Activated CD4-positive, alpha-beta memory T cell treated with anti-CD3 and anti-CD28 coated beads for 36 hours (primary cell): ENCODE measurements at places on chromosomes 1 and 21.

GRCh38 chr1:43924516-43924915, 9.1 kb upstream of the ARTN start:
- DNase-seq = no peak

GRCh38 chr1:245704341-245704740, 549.6 kb downstream of the KIF26B start:
- DNase-seq = no peak

DNA sequence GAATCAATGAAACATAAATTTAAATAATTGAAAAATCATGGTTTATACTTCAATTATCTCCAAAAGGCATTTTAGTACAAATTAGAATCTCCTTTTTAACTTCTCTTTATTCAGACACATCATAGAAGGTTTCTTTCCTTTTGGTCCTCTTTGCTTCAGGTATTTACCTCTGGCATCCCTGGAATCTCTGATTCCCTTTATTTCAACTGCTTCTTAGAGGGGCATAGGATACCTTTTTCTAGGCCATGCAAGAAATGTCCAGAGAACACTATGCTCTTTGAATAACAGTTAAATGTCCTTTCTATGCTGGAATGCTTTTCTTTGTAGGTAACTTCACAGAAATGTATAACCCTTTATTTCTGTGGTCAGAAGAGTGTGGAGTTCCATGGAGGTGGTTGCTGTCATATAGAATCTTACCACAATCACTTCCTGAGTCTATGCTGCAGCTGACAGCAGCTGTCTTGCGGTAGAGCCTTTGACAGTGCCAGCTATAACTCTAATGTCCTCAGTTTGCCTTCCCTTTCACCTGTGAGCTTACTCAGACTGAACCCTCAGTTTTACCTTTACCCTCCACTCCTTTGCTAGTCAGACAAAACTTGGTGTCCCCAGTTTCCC, 8.6 kb downstream of the LAMC2 start:
- DNase-seq = peak; percentile 40

GRCh38 chr1:11786168-11786567, 19.6 kb downstream of the MTHFR start:
- DNase-seq = no peak

DNA sequence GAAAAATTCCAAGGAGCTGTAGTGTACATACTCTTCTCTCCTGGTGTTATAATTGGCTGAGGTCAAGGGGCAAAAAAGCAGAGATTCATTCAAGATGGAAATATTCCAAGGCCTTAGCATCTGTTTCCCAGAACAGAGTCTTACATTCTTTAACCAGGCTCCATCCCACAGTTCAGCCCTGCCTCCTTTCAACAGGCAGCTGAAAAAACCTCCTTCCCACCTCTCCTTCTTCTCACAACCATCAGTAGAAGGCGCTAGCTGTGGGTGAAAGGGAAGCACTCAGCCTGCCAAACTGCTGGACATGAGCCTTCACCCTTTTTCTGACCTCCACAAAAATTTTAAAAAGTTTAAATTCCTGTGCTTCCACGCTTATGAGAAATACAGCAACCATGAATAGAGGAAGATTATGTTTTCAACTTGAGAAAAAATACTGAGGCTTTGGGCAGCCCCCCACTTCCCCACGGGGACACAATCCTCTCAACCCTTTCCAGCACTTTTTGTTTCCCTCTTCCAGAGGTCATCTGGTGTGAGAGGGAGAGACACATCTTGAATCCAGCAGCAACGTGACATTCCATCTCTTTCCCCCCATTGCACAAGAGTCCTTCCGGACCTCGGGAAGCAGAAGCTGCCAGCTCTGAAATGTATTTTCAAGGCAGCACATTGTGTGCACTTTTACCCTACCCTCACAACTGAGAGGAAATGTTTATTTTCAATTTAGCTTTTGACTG, 43.2 kb upstream of the FMO2 start:
- DNase-seq = no peak

DNA sequence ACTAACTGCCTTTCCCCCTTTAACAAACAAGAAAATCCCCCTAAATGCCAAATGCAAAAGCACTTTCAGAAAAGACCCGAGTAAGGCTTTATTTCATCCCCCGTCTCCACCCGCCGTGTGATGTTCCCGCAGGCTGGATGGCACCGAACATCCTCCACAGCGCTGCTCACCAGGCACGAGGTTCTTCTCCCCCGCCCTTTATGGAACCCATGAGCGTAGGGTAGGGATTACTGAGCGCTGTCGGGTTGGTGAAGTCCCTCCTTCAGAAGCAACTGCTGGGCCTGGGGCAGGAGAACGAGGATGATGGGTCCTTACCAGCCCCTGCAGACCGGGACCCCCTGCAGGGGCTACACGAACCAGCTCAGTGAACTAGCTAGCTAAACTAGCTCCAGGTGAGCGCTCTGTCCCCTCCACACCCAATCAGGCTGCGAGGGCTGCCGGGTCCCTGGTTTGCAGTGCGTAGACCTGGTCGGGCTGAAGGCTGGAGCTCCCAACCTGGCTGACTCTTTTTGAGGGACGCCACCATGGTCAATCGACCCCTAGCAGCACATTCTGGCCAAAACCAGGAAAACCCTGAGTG, 80.4 kb downstream of the ITPKB start:
- no peak for DNase-seq

DNA sequence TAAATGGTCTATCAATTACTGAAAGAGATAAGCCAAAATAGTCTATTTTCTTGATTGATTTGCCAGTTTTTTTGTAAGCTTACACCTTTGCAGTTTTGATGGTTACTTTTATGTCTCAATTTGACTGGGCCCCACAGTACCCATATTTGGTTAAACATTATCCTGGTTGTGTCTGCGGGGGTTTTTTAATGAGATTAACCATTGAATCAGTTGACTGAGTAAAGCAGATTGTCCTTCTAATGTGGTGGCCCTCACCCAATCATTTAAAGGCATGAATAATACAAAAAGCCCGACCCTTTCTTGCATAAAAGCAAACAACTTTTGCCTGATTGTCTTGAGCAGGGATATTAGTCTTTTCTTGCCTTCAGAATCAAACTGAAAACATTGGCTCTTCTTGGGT, 650.0 kb upstream of the RGS18 start:
- no peak for DNase-seq

GRCh38 chr1:168623831-168624230, 47.4 kb downstream of the XCL1 start:
- DNase-seq = no peak

DNA sequence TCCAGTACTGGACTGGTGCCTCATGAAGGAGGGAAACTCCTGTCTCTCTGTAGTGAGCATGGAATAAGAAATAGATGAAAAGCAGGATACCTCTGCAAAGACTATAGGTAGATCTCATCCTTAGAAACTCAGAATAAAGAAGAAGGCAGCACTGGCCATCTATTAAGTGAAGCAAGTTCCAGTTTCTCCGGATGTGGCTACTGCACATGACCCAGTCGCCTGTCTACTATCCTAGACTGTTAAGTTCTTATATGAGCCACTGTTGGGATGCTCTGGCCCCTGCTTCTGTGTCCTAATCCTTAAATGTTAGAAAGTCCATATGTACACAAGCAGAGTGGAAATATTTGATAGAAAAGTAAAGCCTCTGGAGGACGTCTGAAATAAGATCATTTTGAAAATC, 2.2 kb downstream of the FASLG start:
- DNase-seq = no peak
